ENCODE measurements at places on chromosomes 3 and 15. TPM values are rescaled to one million over a fixed set of nuclear protein-coding genes. Genes with fewer than 3 reads are reported as not detected.

DNA sequence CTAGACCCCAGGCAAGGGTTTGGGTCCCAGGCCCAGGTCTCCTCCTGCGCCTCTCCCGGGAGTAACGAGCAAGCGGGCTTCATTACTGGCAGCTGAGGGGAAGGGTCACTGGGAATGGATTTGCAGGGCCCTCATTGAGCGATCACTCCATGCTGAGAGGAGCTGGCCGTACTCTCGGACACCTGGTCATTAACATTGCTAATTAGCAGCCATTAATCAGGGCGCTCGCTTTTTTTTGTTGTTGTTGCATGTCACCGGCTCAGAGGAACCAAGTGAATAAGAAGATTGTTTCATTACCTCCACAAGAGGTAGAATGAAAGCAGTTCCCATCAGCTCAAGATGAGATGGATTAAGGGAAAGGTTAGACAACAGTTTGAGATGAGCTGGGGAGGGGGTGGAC, 293.0 kb upstream of the ATP11B start:
- DNase-seq = no peak

The STAB1 gene
- 277 TPM for total RNA-seq

DNA sequence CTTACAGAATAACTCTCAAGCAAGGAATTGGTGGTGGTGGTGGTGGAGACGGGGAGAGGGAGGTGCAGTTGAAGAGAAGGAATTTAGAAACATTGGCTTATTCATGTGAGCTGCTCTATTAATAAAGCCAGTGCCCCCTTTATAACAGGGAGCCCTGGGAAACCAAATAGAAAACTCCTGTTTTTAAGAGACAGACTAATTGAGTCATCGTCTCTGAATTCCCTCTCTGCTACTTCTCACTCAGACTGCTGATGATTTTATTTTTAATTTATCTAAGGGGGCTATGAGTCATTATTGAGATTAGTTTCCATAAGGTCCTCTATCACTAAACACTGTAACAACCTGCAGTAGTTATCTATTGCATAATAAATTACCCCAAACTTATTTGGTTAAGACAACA, 145.9 kb upstream of the GALNT15 start:
- no peak for DNase-seq

The CPEB1 gene
- not detected for total RNA-seq

DNA sequence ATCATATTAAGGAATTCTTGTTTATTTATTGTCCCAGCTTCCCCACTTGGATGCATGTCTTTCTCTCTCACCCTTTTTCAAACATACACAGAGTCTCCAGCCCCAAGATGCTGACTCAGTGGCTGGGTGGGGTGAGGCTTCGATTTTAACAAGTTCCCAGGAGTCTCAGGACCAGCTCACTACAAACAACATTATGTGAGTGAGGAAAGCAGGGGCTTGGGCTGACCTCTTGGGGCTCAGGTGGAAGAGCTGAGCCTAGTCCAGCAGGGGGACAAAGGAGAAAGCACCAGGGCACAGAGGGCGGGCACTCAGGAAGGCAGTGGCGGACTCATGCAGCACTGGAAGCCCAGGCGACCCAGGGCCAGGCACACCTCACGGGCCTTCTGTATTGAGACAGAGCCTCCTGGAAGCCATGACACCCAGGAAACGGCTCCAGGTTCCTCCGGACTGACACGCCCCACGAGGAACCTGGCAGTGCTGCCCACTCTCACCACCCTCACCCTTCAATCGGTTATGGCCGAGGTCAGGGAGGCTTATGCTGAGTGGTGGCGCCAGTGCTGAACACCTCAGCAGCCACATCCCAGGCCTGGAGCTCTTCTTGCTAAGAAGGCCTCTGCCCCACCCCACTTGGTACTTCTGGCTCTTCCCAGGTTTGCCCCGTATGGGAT, 97.4 kb downstream of the LRIG1 start:
- DNase-seq = no peak

Measured in glomerular endothelial cell (primary cell).